HuH-7.5 (cell line): ENCODE measurements at places on chromosomes 13 and 19.

GRCh38 chr19:17091758-17092333 lies 16.3 kb downstream of the MYO9B start:
- DNase-seq: no peak

- no peak for DNase-seq
Observed at GRCh38 chr13:24005755-24006281, 108.5 kb upstream of the C1QTNF9B start.

DNA sequence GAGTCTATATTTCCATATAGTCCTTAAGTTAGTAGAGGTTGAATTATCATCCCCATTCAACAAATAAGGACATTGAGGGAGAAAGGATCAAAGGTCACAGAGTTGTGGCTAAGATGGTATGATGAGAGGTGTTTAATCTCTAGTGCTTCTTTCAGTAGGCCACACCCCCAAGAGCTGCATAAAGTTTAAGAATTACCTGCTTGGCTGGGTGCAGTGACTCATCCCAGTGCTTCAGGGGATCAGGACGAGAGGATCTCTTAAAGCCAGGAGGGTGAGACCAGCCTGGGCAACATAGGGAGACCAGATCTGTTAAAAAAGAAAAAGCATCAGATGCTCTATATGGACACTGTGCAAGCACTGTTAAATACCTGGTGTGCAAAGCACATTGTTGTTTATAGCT lies 560.0 kb upstream of the KLHL1 start:
- DNase-seq: no peak

DNA sequence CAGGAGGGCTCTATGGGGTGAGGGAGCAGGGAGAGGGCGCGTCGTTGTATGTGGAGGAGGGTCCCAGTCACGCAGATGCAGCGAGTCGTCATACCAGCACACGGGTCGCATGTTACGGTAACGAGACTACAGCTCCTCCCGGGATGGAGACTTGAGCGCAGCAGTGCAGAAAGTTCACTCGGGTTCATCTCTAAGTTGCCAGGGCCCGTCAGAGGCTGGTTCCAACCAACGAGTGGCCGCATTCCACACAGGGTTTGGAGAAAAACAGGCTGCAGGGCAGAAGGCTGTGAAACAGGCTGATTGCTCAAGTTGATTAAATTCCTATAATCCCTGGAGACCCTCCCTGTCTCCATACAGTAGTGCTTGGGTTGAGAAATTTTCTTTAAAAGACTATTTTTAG lies 21.9 kb upstream of the TTYH1 start:
- DNase-seq: no peak

- DNase-seq: no peak
Observed at GRCh38 chr13:46592385-46592784, 39.4 kb downstream of the LRCH1 start.

DNA sequence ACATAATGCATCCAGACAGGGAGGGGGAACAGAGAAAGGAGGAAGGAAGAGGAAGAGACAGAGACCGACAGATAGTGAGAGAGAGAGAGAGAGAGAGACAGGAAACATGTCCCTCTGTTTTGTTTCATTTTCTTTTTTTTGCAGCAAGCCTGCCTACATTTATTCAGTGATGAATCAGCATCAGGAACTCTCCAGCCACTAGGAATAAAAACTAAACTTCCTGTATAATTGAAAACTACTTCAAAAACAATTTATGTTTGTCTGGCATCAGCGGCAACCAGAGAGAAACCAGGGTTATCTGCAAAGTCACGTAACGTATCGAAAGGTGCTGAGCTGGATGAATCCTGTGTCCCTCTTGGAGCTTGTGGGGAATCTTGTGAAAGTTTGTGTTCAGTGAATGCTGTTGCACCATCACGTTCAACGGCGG lies 148.6 kb upstream of the SOX21 start:
- no peak for DNase-seq

DNA sequence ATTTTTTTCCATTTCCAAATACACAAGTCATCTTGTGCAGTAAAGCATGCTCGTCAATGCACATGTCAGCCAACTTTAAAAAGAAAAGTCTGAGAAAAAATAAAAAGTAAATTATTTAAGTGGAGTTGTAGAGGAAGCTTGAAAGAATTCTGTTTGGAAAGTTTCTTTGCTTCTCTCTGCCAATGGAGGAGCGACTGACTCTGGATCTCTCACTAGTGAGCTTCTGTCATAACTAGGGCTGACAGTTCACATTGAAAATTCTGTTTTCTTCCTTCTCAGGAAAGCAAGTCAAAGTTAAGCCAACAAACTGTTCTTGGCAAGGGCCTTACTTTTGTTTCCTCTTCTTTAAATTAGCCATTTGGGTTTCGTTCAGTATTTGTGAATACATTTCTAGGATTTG lies 298.2 kb downstream of the POU4F1 start:
- no peak for DNase-seq

DNA sequence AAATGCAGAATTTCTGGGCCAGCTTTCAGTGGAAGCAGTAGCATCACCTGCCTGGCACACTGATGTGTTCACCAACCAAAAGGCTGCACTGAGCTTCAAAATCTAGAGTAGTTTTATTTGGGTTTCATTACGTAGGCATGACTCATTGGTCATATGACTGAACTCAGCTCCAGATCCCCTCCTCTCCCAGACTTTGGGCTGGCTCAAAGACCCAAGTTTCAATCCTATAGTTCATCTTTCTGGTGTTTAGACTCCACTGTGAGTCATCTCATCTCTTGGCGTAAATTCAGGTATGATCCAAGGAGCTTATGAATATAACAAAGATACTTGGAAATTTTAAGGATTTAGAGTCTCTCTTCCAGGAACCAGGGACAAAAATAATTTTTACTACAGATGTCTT lies 17.7 kb downstream of the ZMYM5 start:
- peak; percentile 23 for DNase-seq

DNA sequence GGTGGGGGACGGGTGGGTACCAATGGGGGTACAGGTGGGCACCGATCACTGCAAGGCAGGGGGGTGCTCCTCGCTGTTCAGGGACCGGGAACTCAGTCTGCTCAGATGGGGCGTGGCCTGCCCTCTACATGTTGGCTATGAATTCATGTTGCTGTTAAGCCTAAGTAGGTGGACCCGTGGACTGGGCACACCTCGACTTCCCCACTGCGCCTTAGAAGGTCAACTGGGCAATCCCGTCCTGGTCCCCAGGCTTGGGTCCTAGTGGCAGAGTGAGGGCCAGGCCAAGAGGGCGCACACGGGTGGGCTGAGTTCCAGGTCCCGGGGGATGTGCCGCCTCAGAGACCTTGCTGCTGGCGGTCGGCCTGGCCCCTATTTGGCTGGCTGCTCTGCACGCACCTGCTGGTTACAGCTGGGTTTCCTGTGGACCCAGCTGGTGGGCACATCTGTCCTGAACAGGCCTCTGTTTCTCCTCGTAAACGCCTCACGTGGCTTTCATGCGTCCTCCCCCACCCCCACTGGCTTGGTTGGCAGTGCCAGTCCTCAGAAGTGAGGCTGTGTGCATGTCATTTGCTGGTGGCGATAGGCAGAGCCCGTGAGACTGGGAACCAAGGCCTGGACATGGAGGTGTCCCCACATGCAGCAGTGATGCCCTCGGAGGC lies 13.5 kb upstream of the ZNF554 start:
- DNase-seq: no peak

DNA sequence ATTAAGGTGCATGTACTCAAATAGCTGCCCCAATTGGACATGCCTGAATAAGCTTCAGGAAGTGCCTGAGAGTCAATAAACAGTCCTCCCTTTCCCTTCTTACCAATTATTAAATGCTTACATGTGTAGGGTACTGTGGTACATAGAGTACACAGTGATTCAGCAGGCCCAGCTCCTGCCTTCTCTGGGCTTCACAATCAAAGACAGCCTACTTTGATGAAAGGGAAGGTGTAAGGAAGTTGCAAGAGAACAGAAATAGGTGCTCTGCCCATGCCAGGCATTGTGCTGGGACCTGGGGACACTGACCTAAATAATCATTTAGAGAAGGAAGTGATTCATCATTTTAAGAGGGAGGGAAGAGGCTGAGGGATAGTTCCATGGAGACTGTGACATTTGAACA lies 17.2 kb downstream of the FRY start:
- no peak for DNase-seq

DNA sequence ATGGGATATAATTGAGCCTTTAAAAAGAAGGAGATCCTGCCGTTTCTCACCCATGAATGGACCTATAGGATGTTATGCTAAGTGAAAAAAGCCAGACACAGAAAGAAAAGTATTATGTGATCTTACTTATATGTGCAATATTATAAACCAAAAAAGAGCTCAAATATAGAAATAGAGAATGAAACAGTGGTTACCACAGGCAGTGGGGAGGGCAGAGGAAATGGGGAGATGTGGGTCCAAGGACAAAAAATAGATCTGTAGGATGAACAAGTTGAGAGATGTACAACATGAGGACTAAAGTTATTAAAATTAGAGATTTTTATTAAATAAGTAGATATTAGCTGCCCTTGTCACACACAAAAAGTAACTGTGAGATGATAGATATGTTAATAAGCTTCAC lies 29.1 kb downstream of the TDRD3 start:
- DNase-seq: no peak

DNA sequence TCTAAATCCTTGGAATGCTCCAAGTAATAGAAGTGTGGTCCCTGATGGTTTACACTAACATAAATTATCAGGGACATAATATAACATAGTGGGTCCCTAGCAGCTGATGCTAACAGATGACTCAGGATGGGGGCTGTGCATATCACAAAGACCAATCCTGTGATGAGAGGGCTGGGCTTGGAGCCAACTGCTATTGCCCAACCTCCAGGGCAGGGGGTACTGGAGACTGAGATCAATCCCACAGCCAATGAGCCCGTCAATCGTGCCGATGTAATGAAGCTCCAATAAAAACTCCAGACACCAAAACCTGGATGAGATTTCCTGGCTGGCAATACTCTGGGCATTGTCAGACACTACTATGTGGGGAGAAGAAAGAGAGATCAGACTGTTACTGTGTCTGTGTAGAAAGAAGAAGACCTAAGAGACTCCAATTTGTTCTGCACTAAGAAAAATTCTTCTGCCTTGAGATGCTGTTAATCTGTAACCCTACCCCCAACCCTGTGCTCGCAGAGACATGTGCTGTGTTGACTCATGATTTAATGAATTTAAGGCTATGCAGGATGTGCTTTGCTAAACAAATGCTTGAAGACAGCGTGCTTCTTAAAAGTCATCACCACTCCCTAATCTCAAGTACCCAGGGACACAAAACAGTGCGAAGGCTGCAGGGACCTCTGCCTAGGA lies 33.4 kb downstream of the ABCC4 start:
- DNase-seq: no peak

DNA sequence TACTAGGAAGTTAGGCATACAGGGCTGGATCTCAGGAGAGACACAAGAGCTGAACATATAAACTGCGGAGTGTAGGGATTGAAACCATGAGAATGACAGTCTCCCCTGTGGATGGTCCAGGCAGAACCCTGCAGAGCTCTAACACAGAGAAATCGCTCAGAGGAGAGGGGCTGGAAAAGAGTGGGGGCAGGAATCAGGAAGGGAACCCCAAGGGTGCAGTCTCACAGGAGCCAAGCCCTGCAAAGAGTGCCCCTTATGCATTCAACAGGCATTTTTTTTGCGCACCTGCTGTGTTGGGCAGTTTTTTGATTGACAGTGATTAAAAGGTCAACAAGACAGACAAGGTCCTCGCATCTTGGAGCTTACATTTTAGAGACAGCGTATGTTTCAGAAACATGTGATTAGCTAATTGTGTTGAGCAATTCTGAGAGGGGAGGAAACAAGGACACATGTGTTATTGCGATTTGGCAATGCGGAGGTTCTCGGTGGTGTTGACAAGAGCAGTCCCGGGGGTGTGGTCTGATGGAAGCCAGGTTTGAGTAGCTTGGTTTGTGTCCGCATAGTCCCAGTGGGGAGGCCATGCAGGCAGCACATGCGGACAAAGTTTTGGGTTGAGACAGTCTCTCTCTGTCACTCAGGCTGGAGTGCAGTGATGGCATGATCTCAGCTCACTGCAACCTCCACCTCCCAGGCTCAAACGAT lies 182.6 kb upstream of the IRS2 start:
- DNase-seq: no peak

DNA sequence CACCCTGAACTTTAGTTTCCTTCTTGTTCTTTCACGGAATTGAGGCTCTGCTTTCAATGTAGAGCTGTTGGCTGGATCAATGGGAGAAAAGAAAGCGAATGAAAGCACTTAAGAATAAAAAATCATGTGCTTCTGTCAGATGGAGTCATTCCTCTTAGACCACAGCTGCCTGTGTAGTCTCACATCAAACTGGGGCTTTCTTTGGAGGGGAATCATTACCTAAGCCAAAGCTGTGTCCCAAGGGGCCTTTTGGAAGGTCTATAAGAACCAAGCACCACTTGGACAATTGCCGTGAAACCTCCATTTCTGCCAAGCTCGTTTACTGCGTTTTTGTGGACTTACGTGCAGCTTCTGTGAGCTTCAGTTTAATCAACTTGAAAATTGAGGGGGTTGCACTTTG lies 44.2 kb upstream of the RNF113B start:
- no peak for DNase-seq

- DNase-seq: no peak
Observed at GRCh38 chr13:20402881-20403280, 122.8 kb downstream of the CRYL1 start.

GRCh38 chr19:21396121-21396520 lies 812 bp upstream of the ZNF493 start:
- no peak for DNase-seq

DNA sequence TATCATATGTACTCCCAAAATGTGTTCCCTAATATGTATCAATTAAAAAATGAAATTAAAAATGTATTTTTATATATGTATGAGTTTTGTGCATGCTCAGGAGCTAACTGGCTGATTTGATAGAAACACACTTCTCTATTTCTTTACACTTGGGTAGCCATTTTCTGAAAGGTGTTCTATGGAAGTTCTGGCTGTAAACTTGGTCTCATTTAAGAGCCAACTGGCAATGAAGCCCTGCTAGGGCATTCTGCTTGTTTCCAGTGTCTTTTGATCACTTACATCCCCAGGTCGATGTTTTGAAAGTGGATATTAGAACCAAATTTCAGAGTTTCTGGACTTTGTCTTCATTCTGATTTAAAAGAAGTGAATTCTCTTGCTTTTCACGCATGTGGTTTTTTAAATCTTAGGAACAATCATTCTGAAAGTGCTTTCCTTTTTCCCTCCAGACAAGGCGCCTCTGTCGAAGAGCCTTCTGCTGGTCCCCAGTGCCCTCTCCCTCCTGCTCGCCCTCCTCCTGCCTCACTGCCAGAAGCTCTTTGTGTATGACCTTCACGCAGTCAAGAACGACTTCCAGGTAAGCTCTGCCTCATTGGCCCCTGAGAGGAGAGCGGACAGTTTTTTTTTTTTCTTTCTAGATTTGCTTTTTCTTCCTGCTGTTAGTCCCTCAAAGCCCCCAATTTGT lies 20.1 kb downstream of the GPR18 start:
- DNase-seq: no peak
